ENCODE measurements at places on chromosomes 4 and X. TPM values are rescaled to one million over a fixed set of nuclear protein-coding genes. Genes with fewer than 3 reads are reported as not detected.

DNA sequence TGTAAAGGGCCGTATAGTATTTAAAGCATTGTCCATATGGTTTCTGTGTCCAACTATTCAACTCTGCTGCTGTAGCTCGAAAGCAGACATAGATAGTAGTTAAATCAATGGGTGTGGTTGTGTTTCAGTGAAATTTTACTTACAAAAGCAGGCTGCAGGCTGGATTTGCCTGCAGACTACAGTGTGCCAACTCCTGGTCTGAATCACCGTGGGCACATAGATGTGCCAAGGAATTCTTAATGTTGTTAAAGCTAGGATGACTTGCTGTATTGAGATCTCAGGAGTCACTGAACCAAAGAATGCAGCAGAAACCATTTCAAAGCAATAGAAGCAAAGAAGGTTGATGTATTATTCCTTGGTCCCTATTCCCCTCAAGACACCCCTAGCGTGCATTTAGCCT, 379.0 kb downstream of the STIM2 start:
- DNase-seq = no peak
- H3K36me3 ChIP-seq = no peaks in the 10 kb centered on the region
- H3K27ac ChIP-seq = no peak overlapping the region
- 0 out of 2 replicates have a peak, but pooled peaks cover 7% of the 10 kb centered on the region for H3K27me3 ChIP-seq

- DNase-seq = no peak
- H3K27ac ChIP-seq = no peak overlapping the region
- H3K27me3 ChIP-seq = no peaks in the 10 kb centered on the region
- peaks cover 54% of the 10 kb centered on the region for H3K4me1 ChIP-seq
- H3K4me3 ChIP-seq = no peak overlapping the region
These were observed 4.6 kb downstream of the MPP1 start for GRCh38 chrX:154800478-154801210.

DNA sequence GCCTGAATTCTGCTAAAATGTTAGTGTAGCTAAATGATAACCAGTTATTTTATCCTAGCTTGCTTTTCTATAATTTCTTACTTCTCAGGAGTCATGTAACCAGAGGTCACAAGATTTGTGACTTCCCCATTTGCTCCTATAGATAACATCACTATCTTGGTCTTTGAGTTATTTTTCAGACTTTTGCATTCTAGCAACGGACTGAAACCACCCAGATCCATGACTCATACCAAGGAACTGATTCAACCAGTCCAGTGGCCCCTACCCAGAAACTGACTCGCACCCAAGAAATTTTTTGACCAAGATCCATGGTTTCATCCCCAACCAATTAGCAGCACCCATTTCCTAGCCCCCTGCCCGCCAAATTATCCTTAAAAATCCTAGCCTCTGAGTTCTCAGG, 50.0 kb downstream of the IQCM start:
- no peak overlapping the region for H3K27ac ChIP-seq
- H3K4me3 ChIP-seq = no peak overlapping the region
- H3K27me3 ChIP-seq = no peaks in the 10 kb centered on the region
- no peaks in the 10 kb centered on the region for H3K36me3 ChIP-seq
- peaks cover 12% of the 10 kb centered on the region for H3K4me1 ChIP-seq
- peak; percentile 18 for DNase-seq

DNA sequence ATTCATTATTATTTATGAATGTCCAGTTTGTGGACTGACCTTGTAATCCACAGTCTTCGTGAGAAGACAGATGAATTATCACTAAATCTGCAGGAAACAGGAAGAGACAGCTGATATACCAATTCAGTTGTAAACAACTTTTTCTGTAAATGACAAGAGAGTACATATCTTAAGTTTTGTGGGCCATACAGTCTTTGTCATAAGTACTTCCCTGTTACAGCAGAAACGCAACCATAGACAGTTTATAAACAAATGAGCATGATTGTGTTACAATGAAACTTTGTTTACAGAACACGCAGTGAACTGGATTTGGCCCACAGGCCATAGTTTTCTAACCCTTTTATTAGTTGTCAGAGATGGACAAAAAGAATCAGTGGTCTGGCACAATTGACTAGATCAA, 443.4 kb downstream of the PDGFC start:
- H3K27me3 ChIP-seq = no peaks in the 10 kb centered on the region
- H3K4me3 ChIP-seq = no peak overlapping the region
- no peak for DNase-seq
- H3K36me3 ChIP-seq = no peaks in the 10 kb centered on the region
- no peaks in the 10 kb centered on the region for H3K4me1 ChIP-seq

MID1 gene
- total RNA-seq = 48.8 TPM

Data from HCT116 (cell line).